ENCODE measurements at places on chromosomes 2 and 18.

DNA sequence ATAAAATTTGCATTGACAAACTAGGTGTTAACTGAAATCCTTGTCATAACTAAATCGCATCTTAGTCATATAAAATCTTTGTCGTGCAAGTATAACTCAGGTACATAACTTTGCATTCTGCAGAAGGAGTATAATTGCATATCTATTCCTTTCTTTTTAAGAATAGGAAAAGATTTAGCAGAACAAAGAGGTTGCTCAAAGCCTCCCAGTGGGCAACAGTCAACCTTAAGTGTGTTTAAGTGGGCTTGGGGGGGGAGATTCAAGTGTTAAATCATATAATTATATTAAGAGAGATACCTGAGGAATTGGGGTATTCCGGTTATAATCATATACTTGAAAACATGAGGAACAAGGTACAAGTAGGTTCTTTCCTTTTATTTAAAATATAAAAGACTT, 913.3 kb downstream of the CPS1 start:
- DNase-seq, result no peak

GRCh38 chr2:73852020-73852419, 23.3 kb downstream of the STAMBP start:
- no peak for DNase-seq

GRCh38 chr2:238582159-238582558, 155.4 kb downstream of the ASB1 start:
- no peak for DNase-seq

DNA sequence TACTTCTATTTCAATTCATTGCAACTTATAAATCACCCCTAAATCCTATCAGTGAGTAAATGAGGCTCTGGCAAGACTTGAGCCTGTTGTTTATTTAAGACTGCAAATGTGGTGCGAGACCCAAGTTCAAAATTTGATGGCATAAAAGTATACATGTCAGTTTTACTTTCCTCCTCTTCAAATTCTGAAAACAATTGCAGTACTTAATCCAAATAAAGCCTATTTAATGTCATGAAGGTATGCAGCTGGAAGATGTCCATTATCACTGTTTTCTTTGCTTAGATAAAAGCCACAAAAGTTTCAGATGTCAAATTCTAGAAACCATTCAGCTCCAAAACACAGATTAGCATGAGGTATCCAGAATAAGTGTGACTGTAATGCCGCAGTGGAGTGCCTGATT, 3.3 kb downstream of the APCDD1 start:
- no peak for DNase-seq

DNA sequence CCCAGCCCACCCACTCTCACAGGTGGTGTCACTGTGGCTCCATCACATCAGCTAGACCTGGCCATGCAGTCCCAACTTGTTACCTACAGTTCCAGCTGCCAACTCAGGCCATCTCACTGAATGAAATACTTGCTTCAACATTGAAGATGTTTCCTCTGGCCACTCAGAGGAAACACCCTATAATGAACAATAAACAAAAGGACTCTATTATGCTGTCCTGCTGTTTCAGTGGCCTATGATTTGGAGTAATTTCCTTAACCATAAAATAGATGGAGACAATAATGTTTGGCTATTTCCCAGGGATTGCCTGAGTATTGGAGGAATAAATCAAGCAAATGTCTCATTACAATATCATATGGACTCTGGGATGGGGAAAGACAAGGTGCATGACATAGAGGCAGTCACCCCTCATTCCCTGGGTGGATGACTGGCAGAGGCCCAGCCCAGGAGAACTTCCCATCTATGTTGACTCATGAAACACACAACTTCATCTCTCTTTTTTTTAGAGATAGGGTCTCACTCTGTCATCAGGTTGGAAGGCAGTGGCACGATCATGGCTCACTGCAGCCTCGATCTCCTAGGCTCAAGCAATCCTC, 134.4 kb downstream of the TGIF1 start:
- no peak for DNase-seq

DNA sequence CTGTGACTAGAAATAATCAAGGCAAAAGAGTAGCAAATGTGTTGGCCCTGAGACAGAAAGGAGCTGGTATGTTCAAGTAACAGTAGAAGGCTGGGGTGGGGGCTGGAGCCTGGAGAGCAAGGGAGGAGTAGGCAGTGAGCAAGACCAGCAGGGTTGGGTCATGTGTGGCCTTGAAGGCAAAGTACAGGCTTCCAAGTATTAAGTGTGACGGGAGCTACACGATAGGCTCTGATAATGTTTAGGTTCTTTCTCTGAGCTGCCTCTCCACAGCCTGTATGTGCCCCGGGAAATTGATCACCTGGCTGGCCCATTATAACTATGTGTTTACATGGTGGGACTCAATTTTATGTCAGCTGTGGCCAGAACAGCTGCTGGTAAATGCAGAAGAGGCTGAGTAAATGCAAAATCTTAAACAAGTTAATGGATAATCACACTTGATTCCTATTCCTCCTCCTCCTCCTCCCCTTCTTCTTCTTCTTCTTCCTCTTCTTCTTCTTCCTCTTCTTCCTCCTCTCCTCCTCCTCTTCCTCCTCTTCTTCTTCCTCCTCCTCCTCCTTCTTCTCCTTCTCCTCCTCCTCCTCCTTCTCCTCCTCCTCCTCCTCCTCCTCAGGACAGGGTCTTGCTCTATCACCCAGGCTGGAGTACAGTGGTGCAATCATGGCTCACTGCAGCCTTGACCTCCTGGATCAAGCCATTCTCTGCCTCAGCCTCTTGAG, 9.3 kb downstream of the IL1F10 start:
- no peak for DNase-seq

DNA sequence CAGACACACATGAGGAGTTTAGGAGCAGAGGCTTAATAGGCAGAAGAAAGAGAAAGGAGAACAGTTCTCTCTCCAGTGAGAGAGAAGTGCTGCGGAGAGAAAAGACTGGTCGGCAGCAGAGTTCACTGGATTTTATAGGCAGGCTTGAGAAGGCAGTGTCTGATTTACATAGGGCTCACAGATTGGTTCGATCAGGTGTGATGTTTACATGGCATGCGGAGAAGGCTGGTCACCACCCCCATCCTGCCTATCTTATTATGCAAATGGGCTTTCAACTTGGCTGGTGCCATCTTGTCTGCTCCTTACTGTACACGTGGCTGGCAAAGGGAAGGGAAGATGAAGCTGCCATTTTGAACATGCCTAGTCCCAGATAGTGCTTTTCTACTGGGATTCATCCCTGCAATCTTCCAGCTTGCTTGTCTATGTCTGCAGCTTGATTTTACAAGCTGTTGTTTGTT, 113.4 kb downstream of the AP1S3 start:
- no peak for DNase-seq

DNA sequence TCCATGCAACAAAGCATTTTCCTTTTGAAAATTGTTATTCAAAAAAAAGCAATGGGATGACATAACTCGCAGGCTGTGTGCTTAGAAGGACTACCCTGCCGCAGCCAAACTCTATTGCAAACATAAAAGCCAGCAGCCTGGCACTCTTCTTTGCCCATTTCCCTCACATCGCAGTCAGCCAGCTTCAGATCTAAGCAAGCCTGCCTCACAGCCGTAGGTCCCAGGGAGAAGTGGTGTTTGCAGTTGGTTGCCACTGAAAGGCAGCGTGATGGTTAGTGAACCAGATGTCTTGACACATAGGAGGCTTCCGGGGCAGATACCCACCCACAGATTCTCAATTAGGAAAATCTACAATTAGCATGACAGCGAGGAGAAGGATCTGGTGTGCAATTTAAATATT, 655.2 kb downstream of the RNF144A start:
- no peak for DNase-seq

DNA sequence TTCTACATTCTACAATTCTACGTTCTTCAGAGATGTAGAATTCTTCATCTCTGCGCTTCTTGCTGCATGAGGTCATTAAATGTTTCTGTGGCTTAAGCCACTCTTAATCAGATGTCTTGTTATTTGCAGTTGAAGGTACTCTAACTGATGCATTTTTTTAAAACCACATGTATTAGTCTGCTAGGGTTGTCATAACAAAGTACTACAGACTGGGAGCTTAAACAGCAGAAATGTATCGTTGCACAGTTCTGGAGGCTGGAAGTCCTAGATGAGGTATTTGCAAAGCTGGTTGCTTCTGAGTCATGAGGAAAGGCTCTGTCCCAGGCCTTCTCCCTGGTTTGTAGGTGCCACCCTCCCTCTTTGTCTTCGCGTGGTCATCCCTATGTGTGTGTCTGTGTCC, 176.3 kb upstream of the GLI2 start:
- DNase-seq, result no peak

Data from NCI-H1930 (cell line).